ENCODE measurements at places on chromosomes 7 and 10. TPM values are rescaled to one million over a fixed set of nuclear protein-coding genes. Genes with fewer than 3 reads are reported as not detected.

Gene LRIT1
- total RNA-seq, result not detected

Gene HECW1
- not detected for total RNA-seq

Gene CPA1
- total RNA-seq, result not detected

Gene MGMT
- total RNA-seq, result 8.5 TPM

Gene SLC18A3
- not detected for total RNA-seq

Gene NRP1
- total RNA-seq, result 281 TPM

Gene OR2A5
- total RNA-seq, result not detected

Gene UNCX
- not detected for total RNA-seq

Gene PHYHIPL
- total RNA-seq, result 0.07 TPM

Gene CLRN3
- total RNA-seq, result not detected

Gene GPR158
- total RNA-seq, result under 0.01 TPM

Gene RNF148
- 4.4 TPM for total RNA-seq

Gene RAPGEF5
- total RNA-seq, result 140 TPM

Gene DRGX
- total RNA-seq, result not detected

Gene CNNM1
- 0.14 TPM for total RNA-seq
